ENCODE measurements at places on chromosomes 5 and 9.

GRCh38 chr9:81559709-81560108 is 129.6 kb downstream of the TLE1 start:
- no peak for DNase-seq

DNA sequence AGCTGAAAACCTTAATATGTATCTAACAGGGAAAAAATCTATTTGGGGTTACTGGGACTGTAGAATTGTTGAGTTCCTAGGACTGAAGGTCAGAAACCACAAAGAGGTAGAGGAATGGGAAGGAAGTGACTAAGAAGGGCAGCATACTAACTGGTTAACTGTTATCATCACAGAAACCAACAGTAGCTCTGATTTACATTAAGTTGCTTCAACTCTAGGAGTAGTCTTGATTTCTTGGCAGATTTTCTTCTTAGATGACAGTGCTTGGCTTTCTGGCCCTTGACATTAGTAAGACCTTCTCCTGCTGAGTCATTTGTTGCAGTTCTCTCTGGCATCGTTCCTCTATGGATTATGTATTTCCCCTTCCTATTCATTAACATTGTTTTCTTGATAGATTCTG is 116.1 kb upstream of the RASA1 start:
- no peak for DNase-seq

DNA sequence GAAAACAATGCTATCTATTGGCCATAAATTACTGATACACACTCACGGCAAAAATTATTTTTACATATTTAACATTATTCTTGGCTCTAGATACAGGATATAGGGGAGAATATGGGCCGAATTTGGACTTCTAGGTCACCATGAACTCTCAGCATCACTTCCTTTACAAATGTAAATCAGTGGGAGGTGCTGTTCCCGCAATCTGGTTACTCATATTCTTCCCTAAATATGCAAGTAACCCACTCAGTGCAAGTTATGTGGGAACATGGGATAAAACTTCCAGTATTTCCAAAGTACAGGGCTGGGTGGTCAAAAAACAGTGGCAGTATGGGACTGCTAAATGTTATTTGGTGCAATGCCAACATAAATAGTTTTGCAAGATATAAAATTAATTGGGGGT is 145.6 kb downstream of the PPP2R2B start:
- no peak for DNase-seq

DNA sequence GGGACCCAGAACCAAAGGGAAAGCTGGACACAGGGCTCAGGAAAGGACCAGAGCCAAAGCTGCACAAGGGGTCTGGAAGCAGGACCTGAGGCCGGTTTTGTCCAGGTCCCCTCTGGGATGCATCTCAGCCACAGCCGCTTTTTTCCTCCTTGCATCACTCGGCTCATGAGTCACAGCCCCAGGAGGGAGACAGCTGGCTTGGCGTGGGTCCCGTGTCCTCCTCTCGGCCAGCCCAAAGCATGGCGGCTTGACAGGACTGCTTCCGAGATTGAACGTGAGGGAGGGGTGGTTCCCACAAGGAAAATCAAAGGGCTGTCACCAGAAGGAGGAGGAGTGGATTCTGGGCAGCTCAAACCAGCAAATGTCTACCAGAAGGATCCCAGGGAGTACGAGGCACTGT is 56.7 kb upstream of the CPLX2 start:
- DNase-seq = no peak

DNA sequence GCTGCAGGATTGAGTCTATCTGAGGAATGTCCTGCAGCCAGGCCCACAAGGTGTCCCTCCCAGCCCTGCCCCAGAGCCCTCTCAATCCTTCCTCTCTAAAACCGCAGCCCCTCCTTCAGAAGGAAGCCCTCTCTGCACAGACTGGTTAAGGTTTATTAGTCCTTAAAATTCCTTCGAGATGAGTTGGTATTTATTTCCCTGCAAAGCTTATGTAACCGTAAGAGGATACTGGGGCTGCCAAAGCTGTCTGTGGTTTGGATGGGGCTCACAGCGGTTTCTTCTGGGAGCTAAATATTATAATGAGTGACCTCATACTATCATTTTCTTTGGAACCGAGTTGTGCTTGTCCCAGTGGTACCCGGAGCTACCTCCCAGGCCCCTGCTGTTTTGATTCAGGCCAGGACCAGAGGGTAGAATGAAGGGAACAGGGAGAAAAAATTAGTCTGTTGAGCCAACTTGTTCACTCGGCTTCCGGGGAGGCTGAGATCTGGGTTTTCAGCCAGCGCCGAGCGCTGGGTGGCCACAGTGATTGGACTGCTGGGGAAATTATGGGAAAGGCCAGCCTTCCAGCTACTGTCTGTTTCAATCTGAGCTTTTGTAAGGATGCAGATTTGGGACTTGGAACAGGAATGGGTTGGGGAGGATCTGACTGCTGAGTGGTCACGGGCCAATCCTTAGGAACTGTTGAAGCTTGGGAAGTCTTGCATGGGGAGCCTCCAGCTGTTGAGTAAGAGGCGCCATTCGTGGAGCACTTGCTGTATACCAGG is 107.5 kb downstream of the NDFIP1 start:
- no peak for DNase-seq

DNA sequence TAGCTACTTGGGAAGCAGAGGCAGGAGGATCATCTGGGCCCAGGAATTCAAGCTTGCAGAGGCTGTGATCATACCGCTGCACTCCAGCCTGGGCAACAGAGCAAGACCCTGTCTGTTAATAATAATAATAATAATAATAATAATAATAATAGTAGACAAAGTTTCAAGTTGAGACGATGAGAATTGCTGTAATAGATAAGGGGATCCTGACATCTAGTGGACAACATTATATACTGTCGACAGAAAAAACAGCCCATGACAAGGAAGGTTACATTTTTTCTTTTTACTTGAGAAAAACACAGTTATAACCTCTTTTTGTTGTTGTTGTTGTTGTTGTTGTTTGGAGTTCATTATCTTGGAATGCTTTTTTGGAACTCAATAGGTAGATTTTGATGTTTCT is 35.3 kb downstream of the NDFIP1 start:
- DNase-seq = no peak

DNA sequence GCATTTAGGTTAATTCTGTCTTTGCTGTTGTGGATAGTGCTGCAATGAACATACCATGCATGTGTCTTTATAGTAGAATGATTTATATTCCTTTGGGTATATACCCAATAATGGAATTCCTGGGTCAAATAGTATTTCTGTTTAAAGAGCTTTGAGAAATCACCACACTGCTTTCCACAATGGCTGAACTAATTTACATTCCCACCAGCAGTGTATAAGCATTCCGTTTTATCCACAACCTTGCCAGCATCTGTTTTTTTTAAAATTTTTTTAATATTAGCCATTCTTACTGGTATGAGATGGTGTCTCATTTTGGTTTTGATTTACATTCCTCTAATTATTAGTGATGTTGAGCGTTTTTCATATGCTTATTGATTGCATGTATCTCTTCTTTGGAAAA is 15.5 kb upstream of the TARS1 start:
- DNase-seq = no peak

DNA sequence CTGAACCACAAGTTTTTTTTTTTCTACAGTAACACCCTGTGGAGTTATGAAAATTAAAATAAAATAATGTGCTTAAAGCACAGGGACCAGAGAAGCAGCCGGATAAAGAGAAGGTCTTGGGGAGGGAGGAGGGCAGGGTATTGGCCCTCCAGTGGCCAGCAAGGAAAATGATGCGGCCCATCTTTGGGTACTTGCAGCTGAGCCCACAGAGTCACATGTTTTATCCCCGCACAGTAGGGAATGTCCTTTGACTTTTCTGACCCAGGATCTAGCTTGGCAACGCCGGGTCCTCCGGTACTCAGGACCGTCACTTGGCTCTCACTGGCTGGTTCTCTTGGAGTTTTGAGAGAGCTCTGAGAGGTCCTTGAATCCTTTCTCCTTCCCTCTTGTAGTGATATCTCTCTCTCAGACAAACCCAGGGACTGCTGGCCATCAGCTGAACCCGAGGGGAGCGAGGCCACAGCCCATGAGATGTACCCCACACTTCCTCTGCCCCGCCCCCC is 35.3 kb upstream of the HSPA9 start:
- no peak for DNase-seq

DNA sequence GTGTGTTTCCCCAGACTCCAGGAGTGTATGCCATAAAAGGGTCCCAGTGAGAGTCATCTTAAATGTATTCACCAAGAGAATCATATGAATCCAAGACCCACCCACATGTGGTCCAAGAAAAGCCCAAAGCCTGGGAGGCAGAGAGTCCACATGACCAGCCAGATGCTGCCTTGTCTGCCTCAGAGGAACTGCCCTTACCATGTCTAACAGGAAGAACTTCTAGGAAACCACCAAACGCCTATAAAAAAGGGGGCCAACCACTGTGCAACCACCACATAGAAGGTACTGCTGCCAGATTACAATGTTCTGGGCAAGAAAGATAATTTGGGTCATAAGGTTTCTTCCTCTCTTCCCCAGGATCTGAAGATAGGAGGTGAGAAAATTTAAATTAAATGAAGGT is 129.8 kb upstream of the SLC24A2 start:
- no peak for DNase-seq

DNA sequence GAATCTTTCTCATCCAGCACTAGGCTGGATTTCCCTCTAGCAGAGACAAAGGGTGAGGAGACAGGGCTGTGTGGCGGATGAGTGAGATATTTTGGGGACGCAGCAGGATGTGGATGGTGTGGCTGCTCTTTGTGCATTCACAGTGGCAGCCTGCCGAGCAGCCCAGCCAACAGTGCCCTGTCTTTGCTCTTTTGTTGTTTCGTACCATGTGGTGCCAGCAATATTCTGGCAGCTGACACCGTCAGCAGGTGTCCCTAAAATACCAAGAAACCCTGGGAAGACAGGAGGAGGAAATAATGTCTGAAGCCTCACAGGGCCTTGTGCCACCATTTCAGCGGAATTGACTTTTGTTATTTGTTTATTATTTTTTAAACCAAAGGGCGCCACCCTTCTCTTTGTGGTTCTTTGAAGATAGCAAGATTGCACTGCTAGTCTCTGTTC is 141.4 kb downstream of the CCDC192 start:
- DNase-seq = no peak

DNA sequence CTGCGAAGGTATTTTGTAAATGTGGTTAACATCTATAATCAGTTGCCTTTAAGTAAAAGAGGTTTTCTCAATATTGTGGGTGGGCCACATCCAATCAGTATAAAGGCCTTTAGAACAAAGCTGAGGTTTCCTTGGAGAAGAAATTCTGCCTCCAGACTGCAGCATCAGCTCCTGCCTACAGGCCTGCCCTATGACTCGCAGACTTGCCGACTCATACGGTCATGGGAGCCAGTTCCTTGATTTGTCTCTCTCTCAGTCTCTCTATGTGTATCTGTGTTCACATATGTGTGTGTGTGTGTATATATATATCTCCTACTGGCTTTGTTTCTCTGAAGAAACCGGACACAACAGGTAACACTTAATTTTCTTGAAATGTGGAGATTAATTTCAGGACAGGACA is 45.3 kb downstream of the SLC36A1 start:
- no peak for DNase-seq

GRCh38 chr5:150584556-150585335 is 55.7 kb upstream of the SYNPO start:
- DNase-seq = no peak

DNA sequence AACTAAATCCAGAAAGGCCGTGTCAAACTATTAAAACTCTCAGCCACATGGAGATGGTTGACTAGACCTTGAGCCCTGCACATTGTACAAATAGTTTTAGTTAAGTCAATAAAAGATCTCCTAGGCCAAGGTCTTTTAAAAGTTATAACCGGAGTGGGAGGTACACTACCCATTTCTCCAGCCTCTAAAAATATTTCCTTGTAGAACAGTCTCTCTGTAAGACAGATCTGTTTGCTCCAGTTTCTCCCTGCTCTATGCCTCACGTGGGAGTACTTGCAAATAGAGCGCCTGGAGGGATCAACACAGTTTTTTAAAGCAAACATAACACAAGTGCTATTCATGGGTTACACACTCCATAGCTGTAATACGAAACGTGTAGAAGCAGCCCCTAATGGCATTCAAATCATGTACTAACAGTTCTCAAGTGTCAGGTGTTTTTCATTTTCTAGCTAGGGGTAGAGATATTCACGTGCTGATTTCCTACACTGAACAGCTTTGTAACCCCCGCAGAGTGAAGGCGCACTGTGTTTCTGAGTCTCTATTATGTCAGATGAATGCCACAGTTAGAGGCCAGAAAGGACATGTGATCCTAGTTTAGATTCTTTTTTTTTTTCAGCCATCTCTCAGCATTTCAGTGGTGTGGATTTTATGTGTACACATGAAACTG is 703.4 kb upstream of the GRAMD2B start:
- no peak for DNase-seq

DNA sequence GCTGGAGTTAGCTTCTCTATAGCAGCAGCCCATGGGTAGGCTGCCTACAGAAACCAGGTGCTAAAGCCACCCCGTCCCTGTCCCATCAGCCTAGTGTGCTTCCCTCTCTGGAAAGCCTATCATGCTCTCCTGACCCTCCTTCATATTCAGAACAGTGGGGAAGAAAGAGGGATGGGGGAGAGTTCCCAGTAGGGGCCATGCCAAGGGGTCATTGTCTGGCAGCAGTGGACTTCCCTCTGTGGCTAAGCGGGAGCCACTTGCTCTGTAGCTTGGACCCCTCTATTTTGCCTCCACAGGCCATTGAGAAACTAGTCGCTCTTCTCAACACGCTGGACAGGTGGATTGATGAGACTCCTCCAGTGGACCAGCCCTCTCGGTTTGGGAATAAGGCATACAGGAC is 17.5 kb downstream of the PTPA start:
- DNase-seq = no peak

DNA sequence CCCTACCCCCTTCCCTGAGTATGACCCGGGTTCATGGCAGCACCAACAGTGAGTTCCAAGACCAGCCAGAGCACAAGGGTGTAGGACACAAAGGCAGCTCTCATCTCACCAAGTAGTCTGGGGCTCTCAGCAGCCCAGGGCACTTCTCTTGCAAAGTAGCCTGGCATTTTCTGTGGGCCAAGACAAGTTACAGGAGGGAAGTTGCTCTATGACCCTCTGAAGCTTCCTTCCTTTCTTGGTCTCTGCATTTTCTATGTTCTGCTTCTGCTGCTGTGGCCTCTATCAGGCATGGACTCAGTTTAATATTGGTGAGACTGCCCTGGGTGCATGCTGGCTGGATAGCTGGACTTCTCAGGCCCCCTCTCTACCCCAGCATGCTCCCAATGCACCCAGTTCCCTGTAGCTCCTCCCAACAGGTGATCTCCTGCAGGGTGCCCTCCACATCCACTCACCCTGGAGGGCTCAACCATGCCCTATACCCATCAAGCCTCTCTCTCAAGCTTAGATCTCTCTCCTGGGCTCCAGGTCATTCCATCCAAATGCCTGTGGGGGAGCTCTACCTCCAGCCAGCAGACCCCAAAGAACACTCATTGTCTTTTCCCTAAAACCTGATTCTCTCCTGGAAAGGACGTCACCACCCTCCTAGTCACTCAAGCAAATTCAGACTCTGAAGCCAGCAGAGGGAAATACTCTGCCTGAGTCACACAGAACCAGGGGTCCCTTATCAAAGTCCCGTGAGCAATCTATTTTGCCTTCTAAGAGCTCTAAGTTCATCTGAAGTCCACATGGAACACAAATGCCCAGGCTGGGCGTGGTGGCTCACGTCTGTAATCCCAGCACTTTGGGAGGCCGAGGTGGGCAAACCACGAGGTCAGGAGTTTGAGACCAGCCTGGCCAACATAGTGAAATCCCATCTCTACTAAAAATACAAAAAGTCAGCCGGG is 13.8 kb downstream of the TBC1D2 start:
- no peak for DNase-seq

GRCh38 chr5:8493176-8493575 is 624.2 kb downstream of the MTRR start:
- DNase-seq = no peak

GRCh38 chr9:87464992-87465378 is 32.7 kb upstream of the DAPK1 start:
- DNase-seq = no peak
